ENCODE measurements at places on chromosomes 11 and 22.

- no peak for DNase-seq
These were observed 136.6 kb downstream of the NAV2 start for GRCh38 chr11:19849107-19849789.

- no peak for DNase-seq
These were observed 26.3 kb upstream of the GNB1L start for GRCh38 chr22:19880786-19881569.

DNA sequence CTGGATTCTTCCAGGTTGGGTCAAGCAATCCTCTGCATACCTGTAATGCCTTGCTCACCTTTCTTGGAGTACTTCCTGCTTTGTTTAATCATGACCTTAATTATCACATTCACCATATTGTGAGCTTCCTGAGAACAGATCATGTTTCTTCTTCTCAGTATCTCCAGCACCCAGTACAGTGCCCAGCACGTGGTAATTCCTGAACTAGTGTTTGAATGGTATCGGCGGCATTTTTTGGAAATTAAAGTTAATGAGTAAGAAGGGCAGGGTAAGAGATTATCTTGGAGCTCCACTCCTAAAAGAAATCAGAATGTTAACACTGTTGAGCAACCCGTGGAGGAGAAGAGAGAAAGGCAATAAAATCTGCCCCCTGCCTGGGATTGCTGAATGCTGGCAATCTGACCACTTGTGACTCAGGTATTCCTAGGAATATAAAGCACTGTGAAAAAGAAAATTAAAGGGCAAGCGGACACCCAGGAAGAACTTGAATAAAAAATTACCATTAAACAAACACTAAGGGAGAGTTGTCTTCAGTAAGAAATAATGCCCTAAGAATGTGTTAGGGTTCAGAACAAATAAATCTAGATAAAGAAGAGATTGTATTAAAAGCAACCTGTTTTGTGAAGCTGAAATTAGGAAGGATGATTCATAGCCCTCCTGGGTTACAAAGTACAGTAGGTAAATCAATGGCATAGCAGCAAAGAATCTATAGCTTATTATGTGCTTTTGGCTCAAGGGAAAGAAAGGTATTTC lies 92.9 kb downstream of the PDHX start:
- no peak for DNase-seq

DNA sequence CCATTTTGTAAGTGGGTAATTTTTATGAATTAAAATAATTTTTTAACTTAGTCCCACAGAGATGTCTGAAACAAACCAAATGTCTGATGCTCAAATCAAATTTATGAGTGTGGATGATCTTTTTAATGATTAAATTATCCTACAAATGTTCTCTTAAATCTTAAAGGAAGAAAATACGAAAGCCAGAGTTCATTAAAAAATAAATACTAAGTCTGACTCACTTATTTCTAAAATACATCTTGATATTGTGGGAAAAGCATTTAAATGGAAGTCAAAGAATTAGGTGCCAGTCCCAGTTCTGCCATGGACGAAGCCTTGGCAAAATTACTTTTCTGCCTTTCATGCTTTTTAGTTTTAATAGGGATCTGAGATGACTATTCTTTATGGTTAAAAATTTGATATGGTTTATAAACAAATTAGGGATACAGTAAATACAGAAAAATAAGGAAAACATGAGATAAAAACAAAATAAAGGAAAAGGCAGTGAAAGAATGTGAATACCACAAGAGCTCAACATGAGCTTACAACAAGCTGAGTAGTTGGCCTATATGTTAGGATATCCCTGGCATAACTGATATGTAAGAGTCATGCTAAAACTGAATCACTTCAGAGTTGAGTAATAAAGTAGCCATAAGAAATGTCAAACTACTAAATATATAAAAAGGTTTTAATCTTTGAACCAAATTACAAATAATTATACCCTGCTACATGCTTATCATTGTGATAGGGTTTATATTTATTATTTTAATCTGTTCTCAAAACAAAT lies 9.2 kb downstream of the CCDC34 start:
- DNase-seq, result no peak

- DNase-seq, result no peak
These were observed 1134.1 kb upstream of the CCDC90B start for GRCh38 chr11:84420271-84420670.

- DNase-seq, result no peak
These were observed 5.1 kb upstream of the KRTAP5-9 start for GRCh38 chr11:71542879-71543777.

- no peak for DNase-seq
These were observed 21.8 kb upstream of the SLC5A12 start for GRCh38 chr11:26743622-26744021.

GRCh38 chr11:30479899-30480298 lies 106.3 kb downstream of the MPPED2 start:
- DNase-seq, result no peak

Measured in activated CD8-positive, alpha-beta memory T cell treated with anti-CD3 and anti-CD28 coated beads for 1 hour (primary cell).